ENCODE measurements at places on chromosomes 16 and 17.

DNA sequence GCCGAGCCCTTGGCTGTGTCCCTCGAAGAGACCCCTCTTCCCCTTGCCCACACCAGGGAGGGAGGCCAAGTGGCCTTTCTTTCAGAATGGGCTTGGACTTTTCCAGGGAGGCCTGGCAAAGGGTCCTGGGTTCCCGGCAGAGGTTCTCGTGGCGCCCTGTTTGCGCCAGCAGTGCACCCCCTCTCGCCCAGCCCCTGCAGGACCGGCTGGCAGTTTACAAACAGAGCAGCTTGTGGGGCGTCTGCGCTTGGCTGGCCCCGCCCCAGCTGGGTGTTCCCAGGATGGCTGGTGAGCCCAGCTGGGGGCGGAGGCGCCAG lies 137.8 kb upstream of the CIBAR2 start:
- no peak for DNase-seq

GRCh38 chr17:79746889-79747507 lies 16.3 kb downstream of the ENPP7 start:
- no peak for DNase-seq

DNA sequence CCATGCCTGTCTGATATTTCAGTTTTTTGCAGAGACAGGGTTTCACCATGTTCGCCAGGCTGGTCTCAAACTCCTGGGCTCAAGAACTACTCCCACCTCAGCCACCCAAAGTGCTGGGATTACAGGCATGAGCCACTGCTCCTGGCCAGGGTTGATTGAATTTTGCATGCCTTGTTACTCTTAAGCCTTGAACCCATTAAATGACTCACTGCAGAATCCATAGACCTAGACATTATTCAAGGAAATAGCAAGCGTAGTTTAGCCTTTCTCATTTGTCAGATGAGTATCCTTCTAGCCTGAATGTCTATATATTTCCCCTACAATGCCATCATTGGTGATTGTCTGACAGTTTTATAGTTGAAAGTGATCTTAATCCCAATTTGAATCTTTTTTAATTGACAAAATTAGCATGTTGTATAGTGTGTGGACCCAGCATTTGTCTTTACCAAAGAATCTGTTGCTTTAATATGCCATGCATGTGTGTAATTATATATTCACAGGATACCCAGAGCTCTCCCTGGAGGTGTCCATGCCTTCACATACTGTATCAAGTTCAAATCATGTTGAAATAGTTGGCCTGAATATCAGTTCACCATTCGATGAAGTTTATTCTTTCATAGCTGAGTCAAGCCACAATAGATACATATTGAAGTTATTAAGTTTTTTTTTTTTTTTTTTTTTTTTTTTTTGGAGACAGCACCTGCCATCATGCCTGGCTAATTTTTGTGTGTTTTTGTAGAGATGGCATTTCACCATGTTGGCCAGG lies 321.0 kb downstream of the CPPED1 start:
- no peak for DNase-seq

GRCh38 chr16:29876594-29877249 lies 13.7 kb upstream of the CDIPT start:
- DNase-seq = no peak

- DNase-seq = no peak
Measured at GRCh38 chr16:31134091-31134571, 1.4 kb downstream of the PRSS8 start.

All from RWPE2 (cell line).